ENCODE measurements at places on chromosomes 3 and 15. TPM values are rescaled to one million over a fixed set of nuclear protein-coding genes. Genes with fewer than 3 reads are reported as not detected.

DNA sequence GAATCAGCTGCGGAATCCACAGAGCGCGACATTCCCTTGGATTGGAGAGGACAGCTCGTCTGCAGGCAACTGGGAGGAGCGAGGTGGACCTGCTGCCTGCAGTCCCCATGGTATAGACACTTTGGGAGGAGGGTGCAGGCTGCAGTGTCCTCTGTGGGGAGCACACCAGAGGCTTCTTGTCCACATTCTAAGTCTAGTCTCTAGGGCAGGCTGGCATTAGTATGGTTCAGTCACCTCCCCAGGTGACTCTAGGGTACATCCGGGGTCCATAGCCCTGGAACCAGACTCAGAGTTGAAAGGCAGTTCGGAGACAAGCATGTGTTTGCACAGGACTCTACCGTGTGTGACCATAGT lies 118.2 kb downstream of the GABRG3 start:
- H3K27ac ChIP-seq, result no peak overlapping the region
- H3K4me3 ChIP-seq, result no peak overlapping the region
- H3K36me3 ChIP-seq, result no peaks in the 10 kb centered on the region
- DNase-seq, result no peak
- no peaks in the 10 kb centered on the region for H3K4me1 ChIP-seq

DNA sequence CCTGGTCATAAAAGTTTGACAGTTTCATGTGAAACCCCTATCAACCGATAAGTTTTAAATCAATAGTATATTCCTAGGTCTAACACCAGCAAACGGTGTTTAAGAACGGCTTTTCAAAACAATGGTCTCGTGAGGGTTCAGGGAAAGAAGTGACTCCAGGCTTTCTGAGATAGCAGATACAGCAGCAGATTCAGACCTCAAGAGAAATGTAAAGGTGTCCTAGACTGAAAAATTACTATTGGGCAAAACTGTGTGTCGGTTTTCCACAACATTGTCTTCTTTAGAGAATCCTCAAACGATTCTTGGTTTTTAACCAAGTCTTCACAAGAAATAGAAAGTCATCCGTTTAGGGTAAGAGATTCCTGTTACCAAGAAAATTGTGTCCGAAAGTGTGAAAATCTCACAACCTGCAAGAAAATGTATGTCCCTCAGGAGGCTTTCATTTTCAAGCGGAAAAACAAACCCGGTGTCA lies 1.2 kb downstream of the SETD2 start:
- H3K27me3 ChIP-seq, result no peaks in the 10 kb centered on the region
- peak overlapping the region; percentile 99 for H3K4me3 ChIP-seq
- H3K36me3 ChIP-seq, result peaks cover 22% of the 10 kb centered on the region
- no peak for DNase-seq
- H3K27ac ChIP-seq, result peak overlapping the region; percentile 100

The COX17 gene
- 66.6 TPM for total RNA-seq

The TUSC7 gene
- not detected for total RNA-seq

GRCh38 chr3:135452881-135453280 lies 512.6 kb upstream of the PPP2R3A start:
- no peaks in the 10 kb centered on the region for H3K36me3 ChIP-seq
- no peak overlapping the region for H3K27ac ChIP-seq
- H3K4me1 ChIP-seq, result no peaks in the 10 kb centered on the region
- H3K4me3 ChIP-seq, result no peak overlapping the region
- no peak for DNase-seq
- H3K27me3 ChIP-seq, result no peaks in the 10 kb centered on the region

DNA sequence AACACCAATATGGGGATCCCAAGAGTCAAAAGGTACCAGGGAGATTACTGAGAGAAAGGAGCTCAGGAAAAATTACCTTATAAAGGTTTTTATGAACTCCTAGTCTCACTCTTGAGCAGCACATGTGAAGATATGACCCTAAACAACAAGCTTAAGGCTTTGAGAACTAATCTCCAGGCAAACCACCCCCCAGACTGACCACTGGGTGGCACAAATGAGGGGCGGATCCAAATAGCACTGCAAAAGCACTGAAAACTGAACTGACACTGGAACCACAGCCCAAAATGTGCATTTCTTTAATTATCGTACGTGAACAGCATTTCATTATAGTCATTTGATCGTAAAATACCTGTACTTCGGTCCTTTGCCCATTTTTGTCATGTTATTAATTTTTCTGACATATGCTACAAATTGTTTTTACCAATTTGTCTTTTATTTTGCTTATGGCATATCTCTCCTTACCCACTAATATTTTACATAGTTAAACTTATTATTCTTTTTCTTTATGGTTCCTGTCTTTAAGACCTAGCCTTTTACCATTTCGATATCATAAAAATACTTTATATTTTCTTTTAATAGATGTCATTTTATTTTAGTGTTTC lies 31.5 kb upstream of the TFDP2 start:
- DNase-seq, result peak; percentile 53
- no peak overlapping the region for H3K4me3 ChIP-seq
- H3K27ac ChIP-seq, result no peak overlapping the region
- no peaks in the 10 kb centered on the region for H3K27me3 ChIP-seq
- peaks cover 16% of the 10 kb centered on the region for H3K36me3 ChIP-seq

GRCh38 chr3:49591615-49592014 lies 37.3 kb downstream of the BSN start:
- no peak for DNase-seq
- peaks cover 7% of the 10 kb centered on the region for H3K4me1 ChIP-seq
- no peaks in the 10 kb centered on the region for H3K36me3 ChIP-seq
- H3K4me3 ChIP-seq, result no peak overlapping the region
- H3K27ac ChIP-seq, result no peak overlapping the region
- H3K27me3 ChIP-seq, result peaks cover 17% of the 10 kb centered on the region

DNA sequence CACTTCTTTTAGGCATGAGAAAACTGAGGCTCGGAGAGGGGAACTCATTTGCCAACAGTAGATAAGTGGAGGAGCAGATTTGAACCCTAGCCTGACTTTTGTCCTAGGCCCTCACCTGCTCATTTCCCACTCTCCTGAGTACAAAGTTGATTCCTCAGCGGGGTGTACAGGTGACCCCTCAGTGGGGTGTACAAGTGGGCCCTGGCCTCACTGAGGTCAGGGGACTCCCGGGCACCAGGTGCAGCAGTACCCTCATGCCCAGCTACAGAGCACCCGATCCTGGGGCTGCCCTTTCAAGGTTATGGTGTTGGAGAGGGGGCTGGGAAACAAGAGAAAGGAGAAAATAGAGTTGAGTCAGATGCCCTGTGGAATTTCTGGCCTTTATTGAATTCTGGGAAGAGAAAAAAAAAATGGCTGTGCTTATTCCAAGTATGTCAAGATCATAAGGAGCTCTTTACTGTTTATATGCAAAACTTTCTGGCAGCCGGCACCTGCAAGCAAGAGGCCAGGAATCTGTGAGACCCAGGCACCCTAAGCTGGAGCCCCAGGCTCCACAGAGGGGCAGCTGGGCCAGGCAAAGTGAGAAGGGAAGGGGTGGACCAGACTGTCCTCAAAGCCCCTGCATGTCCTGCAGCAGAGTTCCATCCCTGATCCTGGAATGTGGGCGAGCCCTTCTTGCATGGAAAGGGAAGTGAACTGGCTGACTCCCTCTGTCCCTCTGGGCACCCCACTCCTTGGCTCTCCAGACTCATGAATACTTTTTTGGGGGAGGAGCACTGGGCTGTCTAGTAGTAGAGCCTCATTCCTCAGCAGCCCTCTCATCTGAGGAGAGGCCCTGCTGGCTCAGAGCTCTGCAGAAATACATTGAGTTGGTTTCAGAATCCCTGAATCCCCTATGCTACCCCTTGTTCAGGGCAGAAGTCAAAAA lies 43.1 kb downstream of the AMOTL2 start:
- H3K27ac ChIP-seq, result no peak overlapping the region
- H3K4me3 ChIP-seq, result no peak overlapping the region
- no peaks in the 10 kb centered on the region for H3K36me3 ChIP-seq
- no peak for DNase-seq

- H3K27ac ChIP-seq, result no peak overlapping the region
- H3K36me3 ChIP-seq, result no peaks in the 10 kb centered on the region
- H3K4me1 ChIP-seq, result no peaks in the 10 kb centered on the region
- DNase-seq, result no peak
Observed at GRCh38 chr15:29686445-29687203, 135.6 kb downstream of the TJP1 start.

GRCh38 chr3:175410251-175410650 lies 551.1 kb downstream of the NAALADL2 start:
- no peak overlapping the region for H3K4me3 ChIP-seq
- H3K4me1 ChIP-seq, result no peaks in the 10 kb centered on the region
- H3K27me3 ChIP-seq, result no peaks in the 10 kb centered on the region
- no peak for DNase-seq
- H3K36me3 ChIP-seq, result no peaks in the 10 kb centered on the region
- no peak overlapping the region for H3K27ac ChIP-seq

GRCh38 chr3:8631661-8632060 lies 12.9 kb downstream of the SSUH2 start:
- H3K36me3 ChIP-seq, result no peaks in the 10 kb centered on the region
- H3K27ac ChIP-seq, result no peak overlapping the region
- H3K4me3 ChIP-seq, result no peak overlapping the region
- H3K27me3 ChIP-seq, result peaks cover 41% of the 10 kb centered on the region
- DNase-seq, result no peak

DNA sequence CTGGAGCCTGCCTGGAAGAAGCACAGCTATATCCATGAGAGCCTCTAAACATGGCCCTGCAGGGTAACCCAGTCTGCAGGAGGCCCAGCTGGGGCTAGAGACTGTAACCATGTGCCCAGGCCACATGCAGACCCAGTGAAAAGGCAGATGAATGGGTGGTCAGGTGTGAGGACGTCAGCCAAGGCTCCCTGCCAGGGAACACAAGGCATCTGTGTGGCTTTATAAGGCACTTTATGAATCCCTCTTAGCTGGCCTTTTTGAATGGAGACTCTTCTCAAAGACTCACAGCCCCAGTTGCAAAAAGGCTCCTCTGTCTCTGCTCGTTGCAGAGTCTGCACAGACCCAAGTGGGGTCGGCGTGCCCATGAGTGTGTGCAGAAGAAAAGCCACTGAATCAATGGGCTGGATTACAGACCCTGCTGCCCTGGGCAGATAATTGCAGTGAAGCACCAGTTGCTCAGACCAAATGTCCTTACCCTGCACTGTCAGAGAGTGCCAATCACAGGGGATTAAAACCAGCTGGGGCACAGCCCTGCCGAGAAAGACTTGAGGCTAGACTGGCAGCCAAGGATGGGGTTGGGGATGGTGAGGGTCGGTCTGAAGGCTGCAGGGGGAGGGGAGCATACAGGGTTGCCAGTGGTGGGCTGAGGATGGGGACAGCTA lies 154.2 kb downstream of the RAB11A start:
- peaks cover 34% of the 10 kb centered on the region for H3K27me3 ChIP-seq
- no peak overlapping the region for H3K27ac ChIP-seq
- DNase-seq, result no peak
- no peaks in the 10 kb centered on the region for H3K4me1 ChIP-seq

GRCh38 chr3:65233561-65233960 lies 545.8 kb upstream of the ADAMTS9 start:
- H3K4me3 ChIP-seq, result no peak overlapping the region
- no peaks in the 10 kb centered on the region for H3K4me1 ChIP-seq
- no peak overlapping the region for H3K27ac ChIP-seq
- no peaks in the 10 kb centered on the region for H3K36me3 ChIP-seq
- DNase-seq, result no peak
- no peaks in the 10 kb centered on the region for H3K27me3 ChIP-seq

GRCh38 chr15:85091990-85092389 lies 110.3 kb downstream of the PDE8A start:
- no peak overlapping the region for H3K4me3 ChIP-seq
- DNase-seq, result no peak
- H3K36me3 ChIP-seq, result peaks cover 3% of the 10 kb centered on the region
- no peaks in the 10 kb centered on the region for H3K4me1 ChIP-seq

GRCh38 chr15:93656041-93656440 lies 567.0 kb upstream of the RGMA start:
- no peak overlapping the region for H3K27ac ChIP-seq
- DNase-seq, result no peak
- H3K27me3 ChIP-seq, result no peaks in the 10 kb centered on the region
- no peak overlapping the region for H3K4me3 ChIP-seq

The MESP1 gene
- 3.1 TPM for total RNA-seq

The MRAS gene
- total RNA-seq, result not detected

GRCh38 chr3:134325061-134325705 lies 49.1 kb downstream of the AMOTL2 start:
- H3K4me3 ChIP-seq, result no peak overlapping the region
- H3K36me3 ChIP-seq, result no peaks in the 10 kb centered on the region
- DNase-seq, result no peak
- H3K27me3 ChIP-seq, result peaks cover 26% of the 10 kb centered on the region
- H3K4me1 ChIP-seq, result no peaks in the 10 kb centered on the region
- no peak overlapping the region for H3K27ac ChIP-seq

DNA sequence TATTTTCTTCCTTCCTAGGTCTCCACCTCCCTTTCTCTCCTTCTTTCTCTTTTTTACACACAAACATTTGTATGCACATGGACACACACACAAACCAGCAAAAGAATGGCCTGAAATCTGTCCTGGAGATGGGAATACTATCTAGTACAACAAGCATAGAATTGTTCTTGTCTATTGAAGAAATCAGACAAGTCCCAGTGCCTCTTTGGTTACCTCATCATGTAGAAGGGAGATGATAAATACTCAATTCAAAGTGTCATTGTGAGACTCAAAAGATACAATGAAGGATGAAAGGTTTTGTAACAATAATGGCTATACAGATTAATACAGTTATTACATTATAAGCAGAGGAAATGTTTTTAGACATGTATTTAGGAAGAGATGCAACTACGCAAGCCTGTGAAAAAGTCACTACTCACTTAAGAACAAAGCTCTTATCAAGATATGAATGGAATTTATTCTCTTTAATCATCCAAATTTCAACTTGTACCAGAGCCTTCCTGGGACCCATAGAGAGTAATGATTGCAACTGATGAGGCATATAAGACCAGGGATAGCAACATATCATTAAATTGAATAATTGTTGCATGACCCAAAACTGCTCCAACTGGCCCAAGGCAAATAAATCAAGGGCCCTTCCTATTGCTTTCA lies 43.2 kb downstream of the P3H2 start:
- no peak overlapping the region for H3K27ac ChIP-seq
- no peaks in the 10 kb centered on the region for H3K4me1 ChIP-seq
- H3K36me3 ChIP-seq, result no peaks in the 10 kb centered on the region
- no peak for DNase-seq
- H3K4me3 ChIP-seq, result no peak overlapping the region
- no peaks in the 10 kb centered on the region for H3K27me3 ChIP-seq

DNA sequence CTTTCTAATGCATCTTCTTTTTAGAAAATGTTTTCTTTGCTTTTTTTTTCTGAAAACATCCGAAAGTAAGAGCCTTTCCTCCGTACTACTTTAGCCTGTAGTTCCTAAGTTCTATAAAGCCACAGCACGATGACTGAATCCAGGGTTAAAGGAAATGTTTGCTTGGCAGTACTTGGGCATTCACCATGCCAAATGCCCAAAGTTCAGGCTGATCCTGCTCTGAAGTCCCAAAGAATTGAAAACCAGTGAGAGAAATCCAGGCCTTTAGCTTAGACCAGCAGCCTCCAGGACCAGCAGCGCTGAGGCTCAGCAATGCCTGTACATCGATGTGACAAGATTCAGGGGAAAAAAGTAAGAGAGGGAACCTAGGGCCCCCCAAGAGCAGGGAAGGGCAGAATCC lies 35.1 kb downstream of the CCK start:
- DNase-seq, result no peak
- H3K36me3 ChIP-seq, result peaks cover 3% of the 10 kb centered on the region
- no peak overlapping the region for H3K27ac ChIP-seq
- no peak overlapping the region for H3K4me3 ChIP-seq
- H3K4me1 ChIP-seq, result peaks cover 13% of the 10 kb centered on the region
